ENCODE measurements at places on chromosomes 3 and 15. TPM values are rescaled to one million over a fixed set of nuclear protein-coding genes. Genes with fewer than 3 reads are reported as not detected.

DNA sequence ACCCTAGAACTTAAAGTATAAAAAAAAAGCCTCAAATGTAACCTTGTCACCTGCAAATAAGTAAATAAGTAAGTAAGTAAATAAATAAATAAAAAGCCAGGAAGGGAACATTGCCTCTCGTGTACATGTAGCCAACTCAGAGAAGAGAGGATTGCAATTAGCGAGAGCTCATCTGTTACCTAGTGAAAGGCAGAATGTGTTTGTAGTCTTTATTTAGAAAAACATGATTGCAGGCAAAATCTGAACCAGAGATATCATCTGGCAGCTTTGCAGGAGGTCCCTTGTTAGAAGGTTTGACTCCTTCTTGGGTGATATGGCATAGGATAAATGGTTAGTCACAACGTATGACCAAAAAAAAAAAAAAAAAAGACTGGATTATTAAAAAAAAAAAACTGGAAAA, 71.6 kb upstream of the SYN2 start:
- H3K4me1 ChIP-seq, result no peaks in the 10 kb centered on the region
- H3K27ac ChIP-seq, result no peak overlapping the region
- no peak for DNase-seq
- H3K36me3 ChIP-seq, result no peaks in the 10 kb centered on the region

GRCh38 chr3:21269882-21270281, 481.1 kb downstream of the ZNF385D start:
- H3K36me3 ChIP-seq, result no peaks in the 10 kb centered on the region
- no peak for DNase-seq
- no peaks in the 10 kb centered on the region for H3K4me1 ChIP-seq
- no peak overlapping the region for H3K4me3 ChIP-seq
- no peak overlapping the region for H3K27ac ChIP-seq
- H3K27me3 ChIP-seq, result no peaks in the 10 kb centered on the region

DNA sequence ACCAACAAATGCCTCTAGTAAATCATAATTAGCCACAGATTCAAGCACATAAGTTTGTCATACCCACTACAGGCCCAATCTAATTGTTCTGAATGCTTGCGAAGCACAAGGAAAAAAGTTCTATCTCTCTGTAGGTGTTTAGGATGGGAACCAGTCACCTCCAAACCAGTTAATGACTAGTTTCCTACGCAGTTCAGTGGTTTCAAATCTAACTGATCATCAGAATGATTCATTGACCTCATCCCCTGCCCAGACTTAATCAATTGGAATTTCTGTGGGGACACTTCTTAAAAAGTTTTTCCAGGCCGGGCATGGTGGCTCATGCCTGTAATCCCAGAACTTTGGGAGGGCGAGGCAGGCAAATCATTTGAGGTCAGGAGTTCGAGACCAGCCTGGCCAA, 24.3 kb upstream of the MASP1 start:
- H3K27ac ChIP-seq, result no peak overlapping the region
- no peaks in the 10 kb centered on the region for H3K36me3 ChIP-seq
- H3K4me1 ChIP-seq, result peaks cover 6% of the 10 kb centered on the region
- no peak for DNase-seq

- H3K4me1 ChIP-seq, result peaks cover 56% of the 10 kb centered on the region
- H3K36me3 ChIP-seq, result peaks cover 10% of the 10 kb centered on the region
Observed at GRCh38 chr3:32117320-32117719, 10.9 kb downstream of the GPD1L start.

Gene KCNMB3
- 0.34 TPM for total RNA-seq

Gene KCNMB2
- total RNA-seq, result not detected

Gene AHSG
- total RNA-seq, result not detected

DNA sequence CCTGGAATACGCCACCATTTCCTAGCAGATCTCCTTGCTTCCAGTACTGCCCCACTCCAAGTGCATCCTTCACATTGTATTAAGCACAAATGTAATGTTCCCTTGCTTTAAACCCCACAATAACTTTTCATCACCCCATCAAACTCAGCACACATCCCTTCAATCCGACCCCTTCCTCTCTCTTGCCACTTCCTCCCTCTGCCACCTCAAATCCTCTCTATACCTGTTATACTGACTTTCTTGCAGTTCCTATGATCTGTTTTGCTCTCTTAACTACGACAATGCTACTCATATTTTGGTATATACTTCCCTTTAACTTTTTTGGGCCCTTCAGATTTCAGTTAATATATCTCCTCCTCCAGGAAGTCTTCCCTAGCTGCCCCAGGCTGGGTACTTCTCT, 14.1 kb downstream of the PARL start:
- H3K27me3 ChIP-seq, result no peaks in the 10 kb centered on the region
- H3K36me3 ChIP-seq, result peaks cover 15% of the 10 kb centered on the region
- peak overlapping the region; percentile 16 for H3K27ac ChIP-seq
- H3K4me3 ChIP-seq, result no peak overlapping the region
- DNase-seq, result no peak
- peaks cover 31% of the 10 kb centered on the region for H3K4me1 ChIP-seq

GRCh38 chr15:69656271-69657030, 203.8 kb downstream of the RPLP1 start:
- H3K4me1 ChIP-seq, result peaks cover 6% of the 10 kb centered on the region
- H3K27ac ChIP-seq, result no peak overlapping the region
- no peak overlapping the region for H3K4me3 ChIP-seq
- DNase-seq, result no peak

Gene EPHB3
- total RNA-seq, result 0.07 TPM

DNA sequence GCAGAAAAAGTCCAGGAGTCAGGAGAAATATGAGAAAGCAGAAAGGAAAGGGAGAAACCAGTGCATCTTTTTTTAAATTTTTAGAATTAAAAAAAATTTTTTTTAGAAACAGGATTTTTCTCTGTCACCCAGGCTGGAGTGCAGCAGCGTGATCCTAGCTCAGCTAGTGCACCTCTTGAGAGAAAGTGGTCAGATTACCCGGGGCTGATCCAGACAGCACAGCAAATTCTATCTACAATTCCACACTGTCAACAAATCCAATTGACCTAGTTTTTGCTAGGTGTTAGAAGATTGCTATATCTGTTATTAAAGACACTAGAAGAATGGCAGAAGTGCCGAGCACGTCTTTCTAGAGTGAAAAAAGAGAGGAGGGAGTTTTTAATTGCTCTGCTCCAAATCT, 117.3 kb downstream of the RFTN1 start:
- H3K27me3 ChIP-seq, result no peaks in the 10 kb centered on the region
- no peak overlapping the region for H3K27ac ChIP-seq
- peaks cover 61% of the 10 kb centered on the region for H3K36me3 ChIP-seq
- DNase-seq, result no peak
- H3K4me3 ChIP-seq, result no peak overlapping the region

DNA sequence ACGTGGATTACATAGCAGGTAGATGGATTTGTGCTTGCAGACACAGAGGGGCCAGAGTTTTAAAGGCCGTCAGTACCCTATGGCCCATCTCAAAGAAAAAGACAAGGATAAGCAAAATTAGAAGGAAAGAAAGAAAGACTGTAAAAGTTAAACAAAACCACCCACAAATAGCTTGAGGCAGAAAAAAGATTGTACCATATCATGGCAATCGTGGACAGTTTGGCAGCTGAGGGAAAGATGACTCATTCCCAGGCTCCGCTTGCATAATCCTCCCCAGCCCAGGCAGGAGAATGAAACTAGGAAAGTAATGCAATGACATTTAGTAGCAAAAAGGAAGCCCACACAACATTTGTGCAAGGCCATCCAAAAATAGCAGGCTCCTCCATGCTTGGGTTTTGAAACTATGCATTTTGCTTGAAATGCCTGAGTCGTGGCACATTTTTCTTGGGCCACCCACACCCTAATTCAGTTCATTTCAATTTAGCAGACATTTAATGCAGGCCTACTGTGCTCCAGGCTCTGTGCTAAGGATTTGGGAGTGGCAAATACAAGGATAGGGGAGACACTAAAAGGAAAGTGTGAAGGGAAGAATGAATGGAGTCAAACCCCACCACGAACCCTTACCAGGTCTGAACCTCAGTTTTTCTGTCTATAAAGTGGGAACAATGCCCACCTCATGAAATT, 40.9 kb upstream of the SMAD3 start:
- H3K27me3 ChIP-seq, result no peaks in the 10 kb centered on the region
- peak overlapping the region; percentile 1 for H3K27ac ChIP-seq
- H3K4me1 ChIP-seq, result peaks cover 45% of the 10 kb centered on the region
- H3K36me3 ChIP-seq, result no peaks in the 10 kb centered on the region

- H3K4me1 ChIP-seq, result peaks cover 4% of the 10 kb centered on the region
- no peak overlapping the region for H3K27ac ChIP-seq
- peak; percentile 12 for DNase-seq
- peaks cover 17% of the 10 kb centered on the region for H3K27me3 ChIP-seq
- H3K36me3 ChIP-seq, result no peaks in the 10 kb centered on the region
- H3K4me3 ChIP-seq, result no peak overlapping the region
Observed at GRCh38 chr3:71859123-71859519, 74.2 kb upstream of the PROK2 start.

- no peaks in the 10 kb centered on the region for H3K27me3 ChIP-seq
- peaks cover 16% of the 10 kb centered on the region for H3K4me1 ChIP-seq
- H3K36me3 ChIP-seq, result no peaks in the 10 kb centered on the region
- H3K4me3 ChIP-seq, result no peak overlapping the region
Observed at GRCh38 chr3:193910886-193911738, 224.8 kb upstream of the HES1 start.

DNA sequence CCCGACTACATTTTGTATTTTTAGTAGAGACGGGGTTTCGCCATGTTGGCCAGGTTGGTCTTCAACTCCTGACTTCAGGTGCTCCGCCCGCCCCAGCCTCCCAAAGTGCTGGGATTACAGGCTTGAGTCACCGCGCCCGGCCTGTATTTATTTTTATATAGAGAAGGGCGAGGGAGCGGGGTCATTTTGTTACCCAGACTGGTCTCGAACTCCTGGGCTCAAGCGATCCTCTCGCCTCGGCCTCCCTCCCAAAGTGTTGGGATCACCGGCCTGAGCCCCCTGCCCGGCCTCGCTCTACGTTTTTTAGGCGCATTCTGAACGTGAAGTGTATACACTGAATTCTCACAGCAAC, 514 bp upstream of the PPP4R2 start:
- peaks cover 28% of the 10 kb centered on the region for H3K4me1 ChIP-seq
- peaks cover 31% of the 10 kb centered on the region for H3K36me3 ChIP-seq
- H3K4me3 ChIP-seq, result peak overlapping the region; percentile 88
- DNase-seq, result peak; percentile 14
- H3K27ac ChIP-seq, result peak overlapping the region; percentile 97

GRCh38 chr3:169083163-169083562, 580.3 kb downstream of the MECOM start:
- no peak overlapping the region for H3K4me3 ChIP-seq
- no peak overlapping the region for H3K27ac ChIP-seq
- H3K27me3 ChIP-seq, result no peaks in the 10 kb centered on the region
- H3K4me1 ChIP-seq, result no peaks in the 10 kb centered on the region
- H3K36me3 ChIP-seq, result no peaks in the 10 kb centered on the region

Gene CFAP91
- not detected for total RNA-seq

DNA sequence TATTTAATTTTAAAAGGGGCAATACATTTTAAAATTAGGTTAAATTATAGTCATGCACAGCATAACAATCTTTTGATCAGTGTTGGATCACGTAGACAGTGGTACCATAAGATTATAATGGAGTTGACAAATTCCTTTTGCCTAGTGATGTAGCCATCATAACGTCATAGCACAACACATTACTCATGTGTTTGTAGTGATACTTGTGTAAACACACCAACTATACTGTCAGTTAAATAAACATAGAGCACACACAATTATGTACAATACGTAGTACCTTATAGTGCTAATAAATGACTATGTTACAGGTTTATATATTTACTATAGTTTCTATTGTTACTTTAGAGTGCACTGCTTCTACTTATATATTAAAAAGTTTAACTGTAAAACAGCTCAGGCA, 31.2 kb downstream of the FOXB1 start:
- H3K4me1 ChIP-seq, result no peaks in the 10 kb centered on the region
- H3K27ac ChIP-seq, result no peak overlapping the region
- no peaks in the 10 kb centered on the region for H3K36me3 ChIP-seq
- H3K4me3 ChIP-seq, result no peak overlapping the region
- no peak for DNase-seq

GRCh38 chr3:12508291-12508700, 24.0 kb downstream of the TSEN2 start:
- DNase-seq, result no peak
- H3K27ac ChIP-seq, result no peak overlapping the region
- H3K36me3 ChIP-seq, result peaks cover 23% of the 10 kb centered on the region
- no peaks in the 10 kb centered on the region for H3K4me1 ChIP-seq
- no peaks in the 10 kb centered on the region for H3K27me3 ChIP-seq
- no peak overlapping the region for H3K4me3 ChIP-seq

- no peaks in the 10 kb centered on the region for H3K36me3 ChIP-seq
- DNase-seq, result peak; percentile 50
- no peaks in the 10 kb centered on the region for H3K27me3 ChIP-seq
Observed at GRCh38 chr3:58464866-58465265, 27.0 kb upstream of the KCTD6 start.

Gene ETV5
- 1.4 TPM for total RNA-seq

DNA sequence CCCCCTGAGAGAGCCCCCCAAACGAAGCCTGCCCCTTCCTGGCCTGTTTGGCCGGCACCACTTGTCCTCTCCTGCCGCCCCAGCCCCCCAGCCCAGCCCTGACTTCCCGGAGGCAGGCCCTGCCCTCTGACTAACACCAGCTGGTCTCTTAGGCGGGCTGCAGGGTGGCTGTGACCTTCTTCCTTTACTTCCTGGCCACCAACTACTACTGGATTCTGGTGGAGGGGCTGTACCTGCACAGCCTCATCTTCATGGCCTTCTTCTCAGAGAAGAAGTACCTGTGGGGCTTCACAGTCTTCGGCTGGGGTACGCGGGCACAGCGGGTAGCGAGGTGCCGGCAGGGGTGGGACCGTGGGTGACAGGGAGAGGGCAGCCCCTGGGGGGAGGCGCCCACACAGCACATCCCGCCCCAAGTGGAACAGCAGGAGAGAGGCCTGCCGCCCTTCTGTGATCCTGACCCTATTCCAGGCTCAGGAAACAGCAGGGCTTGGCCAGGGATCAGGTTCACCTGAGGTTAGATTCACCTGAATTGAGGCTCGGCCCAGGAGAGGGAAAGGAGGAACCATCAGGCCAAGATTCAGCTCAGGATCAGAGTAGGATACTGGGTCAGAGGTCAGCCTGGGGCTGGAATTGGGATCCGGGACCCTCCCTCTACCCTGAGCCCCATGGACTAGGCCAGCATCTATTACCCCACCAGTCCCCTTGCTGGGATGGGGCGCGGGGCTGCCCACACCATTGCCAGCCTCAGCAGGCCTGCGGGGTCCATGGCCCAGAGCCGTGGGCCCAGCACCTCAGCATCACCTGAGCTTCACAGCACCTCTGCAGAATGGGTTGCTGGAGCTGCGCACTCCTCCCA, 21.9 kb downstream of the PTH1R start:
- no peak overlapping the region for H3K27ac ChIP-seq
- peaks cover 15% of the 10 kb centered on the region for H3K27me3 ChIP-seq
- no peak overlapping the region for H3K4me3 ChIP-seq
- H3K36me3 ChIP-seq, result no peaks in the 10 kb centered on the region
- no peak for DNase-seq
- H3K4me1 ChIP-seq, result no peaks in the 10 kb centered on the region

All from activated CD8-positive, alpha-beta T cell treated with anti-CD3 and anti-CD28 coated beads for 36 hours (primary cell).